Calu3 (cell line): ENCODE measurements at places on chromosomes 12 and 14. TPM values are rescaled to one million over a fixed set of nuclear protein-coding genes. Genes with fewer than 3 reads are reported as not detected.

Gene REM2
- 0.85 and 1.0 TPM in 2 replicates for total RNA-seq

Gene GLI1
- total RNA-seq, result 0.54 and 0.61 TPM in 2 replicates

DNA sequence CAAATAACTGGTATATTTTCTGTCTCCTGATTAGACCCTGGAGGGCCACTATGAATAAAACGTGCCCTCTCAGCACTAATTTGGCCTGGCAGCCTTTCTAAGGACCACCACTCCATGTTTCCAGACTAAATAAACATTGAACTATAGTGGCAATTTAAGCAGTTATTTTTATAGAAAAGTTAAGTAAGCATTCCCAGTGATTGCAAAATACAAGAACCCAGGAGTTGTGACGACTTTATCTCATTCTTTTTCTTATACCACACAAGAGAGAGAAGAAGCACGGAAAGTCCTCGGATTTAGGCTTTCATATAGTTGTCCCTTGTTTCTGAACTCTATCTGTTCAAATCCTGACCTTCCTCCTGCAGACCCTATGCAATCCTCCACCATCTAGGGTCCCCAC is 23.1 kb upstream of the STRAP start:
- H3K36me3 ChIP-seq, result no peaks in the 10 kb centered on the region
- no peak overlapping the region for H3K27ac ChIP-seq

- no peaks in the 10 kb centered on the region for H3K36me3 ChIP-seq
- no peak overlapping the region for H3K4me3 ChIP-seq
- no peak overlapping the region for H3K27ac ChIP-seq
- no peaks in the 10 kb centered on the region for H3K27me3 ChIP-seq
Measured at GRCh38 chr12:115763982-115764621, 513.4 kb downstream of the MED13L start.

DNA sequence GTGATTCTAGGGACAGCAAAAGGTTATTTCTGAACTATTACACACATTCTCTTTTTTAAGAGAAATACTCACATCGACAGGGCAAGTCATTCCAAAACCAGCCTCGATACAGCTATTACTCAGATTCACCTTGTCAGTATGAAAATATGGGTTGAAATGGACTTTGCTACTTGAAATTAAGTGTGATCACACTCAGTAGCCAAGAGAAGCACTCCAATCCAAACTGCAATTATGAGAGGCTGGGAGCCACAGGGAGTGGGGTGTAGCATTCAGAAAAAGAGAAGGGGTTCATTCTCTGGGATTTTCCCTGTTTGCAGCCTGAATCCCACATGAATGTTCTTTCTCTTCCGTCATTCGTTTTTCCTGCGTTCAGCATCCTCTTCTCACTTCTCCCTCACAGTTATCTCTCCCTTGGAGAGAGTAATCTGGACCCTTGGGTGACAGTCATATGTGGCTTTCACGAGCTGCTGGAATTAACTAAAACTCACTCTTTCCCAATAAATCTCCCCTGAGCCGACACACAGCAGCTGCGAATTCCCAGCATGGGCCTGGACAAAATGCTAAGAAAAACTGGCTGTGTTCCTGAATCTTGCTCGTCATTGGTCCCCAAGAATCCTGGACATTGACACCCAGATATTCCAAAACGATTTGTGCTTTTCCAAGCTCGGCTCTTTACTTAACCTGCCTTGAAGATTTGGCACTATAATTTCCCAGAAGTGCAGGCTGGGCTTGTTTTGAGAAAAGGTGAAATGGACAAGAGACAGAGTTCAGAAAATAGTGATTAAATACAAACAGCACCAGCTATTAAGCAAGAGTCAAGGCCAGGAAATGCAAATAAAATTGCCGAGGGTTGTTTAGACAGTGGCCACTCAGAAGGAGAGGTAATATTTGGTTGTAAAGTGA is 199.5 kb upstream of the PLEKHG7 start:
- H3K4me1 ChIP-seq, result peaks cover 48% of the 10 kb centered on the region
- H3K27me3 ChIP-seq, result no peaks in the 10 kb centered on the region
- H3K4me3 ChIP-seq, result peak overlapping the region; percentile 11
- peaks cover 6% of the 10 kb centered on the region for H3K36me3 ChIP-seq
- DNase-seq, result no peak
